ENCODE measurements at places on chromosomes 5 and 9.

DNA sequence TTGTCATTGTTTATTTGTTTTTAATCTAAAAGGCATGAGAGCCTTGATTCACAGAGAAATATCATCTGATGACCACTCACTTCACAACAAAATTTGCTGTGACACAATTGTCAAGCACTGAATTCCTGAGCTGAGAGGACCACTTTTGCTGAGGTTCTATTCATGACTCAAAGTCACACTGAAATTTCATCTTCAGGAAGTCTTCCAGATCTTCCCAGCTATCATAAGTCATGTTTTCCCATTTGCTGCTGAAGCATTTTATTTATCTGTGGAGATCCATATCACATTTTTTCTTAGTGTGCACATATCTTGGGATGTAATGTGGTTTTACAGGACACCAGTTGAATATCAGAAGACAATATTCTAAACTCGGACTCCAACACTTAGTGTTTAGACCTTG lies 255.1 kb upstream of the TRIM32 start:
- DNase-seq = no peak

DNA sequence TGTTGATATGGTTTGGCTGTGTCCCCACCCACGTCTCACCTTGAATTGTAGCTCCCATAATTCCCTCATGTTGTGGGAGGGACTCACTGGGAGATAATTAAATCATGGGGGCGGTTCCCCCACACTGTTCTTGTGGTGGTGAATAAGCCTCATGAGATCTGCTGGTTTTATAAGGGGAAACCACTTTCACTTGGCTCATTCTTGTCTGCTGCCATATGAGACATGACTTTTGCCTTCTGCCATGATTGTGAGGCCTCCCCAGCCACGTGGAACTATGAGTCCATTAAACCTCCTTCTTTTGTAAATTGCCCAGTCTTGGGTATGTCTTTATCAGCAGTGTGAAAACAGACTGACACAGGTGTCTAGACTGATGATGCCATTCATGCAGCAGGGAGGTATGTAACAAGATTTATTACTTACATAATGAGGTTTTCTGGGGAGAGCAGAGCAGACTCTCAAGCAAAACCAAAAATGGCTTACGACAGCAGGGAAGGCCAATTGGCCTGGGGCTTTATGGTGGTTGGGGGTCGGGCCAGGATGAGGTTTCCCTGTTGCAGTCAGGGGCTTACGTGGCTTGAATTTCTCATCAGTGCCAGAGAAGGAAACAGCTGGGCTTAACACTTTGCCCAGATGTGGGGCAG lies 9.5 kb upstream of the COMMD10 start:
- no peak for DNase-seq

GRCh38 chr5:964821-965220 lies 43.8 kb upstream of the NKD2 start:
- no peak for DNase-seq

DNA sequence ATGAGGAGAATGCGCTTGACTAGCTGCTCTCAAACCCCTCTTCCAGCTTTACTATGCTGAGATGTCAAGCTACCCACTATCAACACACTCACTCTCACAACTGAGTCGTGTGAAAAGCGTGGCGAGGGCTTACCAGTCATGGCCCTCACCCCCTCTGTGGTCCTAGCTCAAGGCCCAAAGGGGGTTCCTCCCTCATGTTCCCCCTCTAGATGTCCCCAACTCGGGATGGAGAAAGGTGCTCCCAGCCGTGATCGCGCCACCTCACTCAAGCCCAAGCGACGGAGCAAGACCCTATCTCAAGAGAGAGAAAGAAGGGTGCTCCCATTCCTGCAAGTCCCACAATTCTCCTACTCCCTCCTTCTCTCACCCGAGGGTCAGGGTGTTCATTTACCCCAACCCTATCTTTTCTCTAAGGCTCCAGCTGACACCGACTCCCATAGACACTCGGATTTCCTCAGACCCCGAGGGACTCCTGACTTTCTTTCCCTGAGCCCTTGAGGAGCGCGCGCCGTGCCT lies 559 bp downstream of the SLC38A9 start:
- DNase-seq = no peak

- no peak for DNase-seq
These were observed 386.7 kb downstream of the NTRK2 start for GRCh38 chr9:85056203-85056572.

DNA sequence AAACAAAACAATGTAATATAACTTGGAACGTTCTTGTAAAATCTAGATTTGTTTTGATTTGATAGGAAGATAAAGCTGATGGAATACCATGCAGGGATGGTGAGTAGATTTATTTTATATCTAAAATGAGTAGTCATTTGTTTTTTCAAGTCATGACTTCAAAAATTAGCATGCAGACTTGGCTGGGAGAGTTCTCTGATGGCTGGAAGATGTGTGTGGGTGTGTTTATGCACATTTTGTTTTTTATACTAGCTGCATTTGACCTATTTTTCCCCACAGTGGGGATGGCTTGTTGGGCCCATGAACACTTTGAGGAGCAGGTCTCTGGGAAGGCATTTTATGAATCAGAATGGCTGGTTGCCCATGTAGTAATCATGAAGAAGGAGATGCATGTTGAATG lies 109.2 kb downstream of the MTRR start:
- no peak for DNase-seq

GRCh38 chr9:113658545-113658895 lies 195.0 kb downstream of the RGS3 start:
- DNase-seq = no peak

- no peak for DNase-seq
These were observed 1.1 kb downstream of the ECM2 start for GRCh38 chr9:92534674-92535073.

- DNase-seq = no peak
These were observed 84.6 kb upstream of the RETREG1 start for GRCh38 chr5:16701134-16702099.

DNA sequence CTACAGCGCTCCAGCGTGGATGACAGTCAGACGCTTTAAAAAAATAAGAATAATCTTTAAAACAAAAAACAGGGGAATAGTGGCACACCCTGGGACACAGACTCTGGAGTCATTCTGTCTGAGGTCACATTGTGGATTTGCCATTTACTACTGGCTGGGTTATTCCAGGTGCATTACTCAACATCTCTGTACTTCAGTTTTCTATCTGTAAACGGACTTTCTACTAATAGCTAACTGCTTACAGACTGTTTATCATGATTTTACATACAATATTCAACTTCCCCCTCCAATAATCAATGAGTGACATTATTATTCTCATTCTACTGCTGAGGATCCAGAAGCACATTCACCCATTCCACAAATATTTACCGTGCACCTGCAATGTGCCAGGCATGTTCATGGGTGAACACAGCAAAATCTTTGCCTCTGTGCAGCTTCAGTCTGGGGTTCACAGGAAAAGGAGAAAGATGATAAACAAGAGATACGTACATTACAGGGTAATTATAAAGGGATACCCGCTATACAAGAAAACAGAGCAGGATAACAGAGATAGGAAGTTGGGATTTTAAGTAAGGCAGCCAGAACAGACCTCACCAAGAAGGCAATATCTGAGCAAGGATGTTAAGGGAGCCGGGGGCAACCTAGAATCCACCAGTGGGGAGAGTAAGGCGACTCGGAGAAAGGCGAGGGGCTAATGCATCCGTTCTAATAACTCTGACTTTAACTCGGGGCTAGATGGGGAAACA lies 984 bp upstream of the RAD23B start:
- DNase-seq = no peak

DNA sequence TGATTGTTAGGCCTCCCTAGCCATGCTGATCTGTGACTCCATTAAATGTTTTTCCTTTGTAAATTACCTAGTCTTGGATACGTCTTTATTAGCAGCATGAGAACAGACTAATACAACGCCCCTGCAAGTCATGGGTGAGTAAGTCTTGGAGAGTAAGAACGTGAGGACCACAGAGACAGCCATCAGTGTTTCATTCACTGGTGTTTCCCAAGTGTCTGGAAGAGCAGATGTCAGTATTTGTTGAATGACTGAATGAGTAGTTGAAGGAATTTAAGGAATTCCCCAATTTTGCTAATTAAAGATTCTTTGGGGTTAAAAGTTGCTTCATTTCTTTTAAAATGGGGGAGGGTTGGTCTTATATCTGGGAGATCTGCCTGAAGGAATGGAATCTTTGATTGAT lies 178.8 kb downstream of the TRIO start:
- no peak for DNase-seq

- no peak for DNase-seq
These were observed 236.6 kb downstream of the DEPDC1B start for GRCh38 chr5:60463179-60463868.

GRCh38 chr5:138336952-138337684 lies 948 bp upstream of the FAM53C start:
- peak; percentile 58 for DNase-seq

DNA sequence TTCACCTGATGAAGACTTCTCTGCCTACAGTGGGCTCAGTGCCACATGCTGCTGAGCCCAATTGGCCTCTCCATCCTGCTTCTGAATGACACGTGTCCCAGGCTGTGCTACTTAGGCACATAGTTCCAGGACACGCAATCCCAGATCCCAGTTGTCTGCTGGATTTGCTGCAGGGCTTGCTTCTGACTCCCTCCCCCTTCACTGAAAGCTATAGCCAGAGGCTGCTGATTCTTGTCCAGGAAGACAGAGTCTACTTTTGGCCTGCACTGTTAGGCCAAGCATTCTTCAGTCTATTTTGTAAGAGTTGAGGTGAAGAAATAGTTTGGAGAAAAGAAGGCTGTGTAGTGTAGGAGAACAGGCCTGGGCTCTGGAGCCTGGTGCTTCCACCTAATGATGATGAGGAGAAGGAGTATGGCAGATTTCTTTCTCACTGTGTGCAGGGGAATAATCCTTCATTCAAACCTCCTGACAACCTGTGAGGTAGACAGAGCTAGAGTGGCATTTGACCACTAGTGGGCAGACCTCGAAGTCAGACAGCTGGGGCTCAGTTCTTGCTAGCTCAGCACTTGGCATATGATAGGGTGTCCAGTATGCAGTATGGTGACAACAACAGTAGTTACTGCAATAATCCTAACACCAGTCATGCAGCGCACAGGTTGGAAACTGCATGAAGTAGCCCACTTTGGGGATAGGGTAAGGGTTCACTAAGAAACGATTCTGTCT lies 19.5 kb upstream of the ASPN start:
- DNase-seq = no peak

DNA sequence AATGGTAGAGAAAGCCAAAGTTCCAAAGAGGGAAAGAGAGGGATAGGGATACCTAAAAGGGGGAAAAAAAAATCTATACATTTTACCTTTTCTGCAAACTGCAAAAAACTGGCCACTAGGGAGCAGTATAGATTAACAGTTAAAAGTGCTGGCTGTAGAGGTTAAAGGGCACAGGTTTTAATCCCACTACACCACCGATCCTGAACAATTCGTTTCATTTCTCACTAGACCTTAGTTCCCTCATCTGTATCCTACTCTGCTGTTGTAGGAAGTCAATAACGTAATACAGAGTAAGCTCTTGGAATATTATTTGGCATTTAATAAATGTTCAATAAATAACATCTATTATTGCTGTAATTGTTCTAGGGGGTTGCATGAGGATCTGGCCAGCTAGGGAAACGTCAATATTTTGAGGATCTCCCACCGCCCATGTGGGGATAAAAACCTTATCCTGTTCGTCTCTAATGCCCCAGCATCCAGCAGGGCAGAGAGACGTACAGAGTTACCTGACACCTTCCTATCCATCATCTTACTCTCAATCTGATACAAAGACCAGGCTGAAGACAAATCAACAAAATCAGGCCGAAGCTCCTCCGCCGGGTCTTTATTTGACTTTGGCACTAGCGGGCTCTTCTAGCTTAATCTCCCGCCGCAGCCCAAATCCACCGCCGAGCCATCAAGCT lies 757 bp downstream of the CDC26 start:
- DNase-seq = no peak

- DNase-seq = no peak
These were observed 163.3 kb downstream of the GIN1 start for GRCh38 chr5:102956599-102956998.

GRCh38 chr5:83551821-83552220 lies 80.3 kb downstream of the VCAN start:
- DNase-seq = no peak

- no peak for DNase-seq
These were observed 265.1 kb upstream of the MVB12B start for GRCh38 chr9:126061575-126061974.

- no peak for DNase-seq
These were observed 118.0 kb upstream of the PCA3 start for GRCh38 chr9:76646249-76646648.

DNA sequence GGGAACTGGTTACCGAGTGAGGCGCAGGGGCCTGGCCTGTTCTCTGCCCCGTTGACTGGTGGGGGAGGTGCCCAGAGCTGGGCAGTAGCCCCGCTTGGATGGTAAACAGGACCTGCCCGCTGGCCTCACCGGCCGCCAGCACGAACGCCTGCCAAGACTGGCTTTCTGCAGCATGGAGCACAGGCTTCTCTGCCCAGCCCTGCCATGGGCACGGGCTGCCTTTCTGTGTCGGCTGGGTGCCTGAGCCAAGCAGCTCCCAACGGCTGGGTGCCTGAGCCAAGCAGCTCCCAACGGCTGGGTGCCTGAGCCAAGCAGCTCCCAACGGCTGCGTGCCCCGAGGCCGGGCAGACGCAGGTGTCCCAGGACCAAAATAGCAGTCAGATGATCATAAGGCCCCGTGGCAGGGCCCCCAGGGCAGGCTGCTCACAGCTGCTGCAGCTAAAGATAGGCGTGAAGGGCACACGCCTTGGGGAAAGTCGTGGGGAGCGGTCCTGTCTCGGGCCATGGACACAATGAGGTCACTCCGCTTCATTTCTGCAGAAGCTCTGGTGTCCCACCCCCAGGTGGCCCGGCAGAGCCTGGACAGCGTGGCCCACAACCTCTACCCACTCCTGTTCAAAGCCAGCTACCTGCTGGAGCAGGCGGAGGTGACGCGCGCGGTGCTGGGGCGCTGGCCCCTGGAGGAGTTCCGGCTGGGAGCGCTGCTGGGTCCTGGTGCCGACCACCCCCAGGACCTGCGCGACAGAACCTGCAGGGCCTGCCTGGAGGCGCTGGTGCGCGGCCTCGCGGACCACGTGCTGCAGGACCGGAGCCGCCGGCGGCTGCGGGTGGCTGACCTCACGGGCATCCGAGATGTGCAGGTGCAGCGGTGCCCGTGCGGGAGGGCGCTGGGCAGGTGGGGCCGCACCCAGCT lies at the start of gene LRRC14B:
LRRC14B (plus strand) TSS at position 460 of the 913 bp plus-strand sequence; CDS start at position 504, 44 bp downstream.
- DNase-seq = no peak

GRCh38 chr5:136081217-136081591 lies 51.4 kb upstream of the SMAD5 start:
- no peak for DNase-seq

- DNase-seq = no peak
These were observed 30.7 kb downstream of the NRG2 start for GRCh38 chr5:140012443-140012842.

- DNase-seq = no peak
These were observed 27.1 kb upstream of the VCAN start for GRCh38 chr5:83444445-83444844.

GRCh38 chr5:53590759-53591158 lies 30.3 kb downstream of the NDUFS4 start:
- no peak for DNase-seq

GRCh38 chr5:68333649-68334552 lies 118.3 kb downstream of the PIK3R1 start:
- DNase-seq = no peak

Data from fibroblast of skin of left biceps (primary cell).